ENCODE measurements at places on chromosomes 3 and 15.

- DNase-seq, result no peak
These were observed 407.2 kb upstream of the LMCD1 start for GRCh38 chr3:8094415-8094814.

- DNase-seq, result no peak
These were observed 398.9 kb upstream of the THBS1 start for GRCh38 chr15:39181940-39182339.

GRCh38 chr3:148631124-148631903 lies 66.4 kb upstream of the AGTR1 start:
- DNase-seq, result no peak

GRCh38 chr15:60858511-60859070 lies 370.5 kb downstream of the RORA start:
- no peak for DNase-seq

DNA sequence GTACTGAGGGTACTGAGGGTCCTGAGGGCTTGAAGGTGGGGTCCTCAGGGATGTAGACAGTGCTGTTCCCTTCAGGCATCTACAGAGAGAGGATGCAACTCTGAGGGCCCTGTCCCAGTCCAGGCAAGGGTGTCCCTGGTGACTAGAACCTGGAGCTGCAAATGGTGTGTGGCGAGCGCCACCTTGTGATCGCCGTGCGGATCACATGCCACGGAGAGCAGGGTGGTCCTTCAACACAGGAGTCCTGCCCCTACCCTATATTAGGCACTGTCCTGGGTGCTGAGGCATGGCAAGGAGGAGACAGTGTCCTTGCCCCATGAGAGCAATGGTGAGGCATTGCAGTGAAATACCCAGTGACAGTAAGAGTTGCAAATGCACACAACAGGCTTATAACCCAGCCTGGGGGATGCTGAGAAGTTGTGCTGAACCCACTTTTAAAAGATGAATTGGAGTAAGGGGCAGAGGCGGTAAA lies 23.6 kb downstream of the RHCG start:
- no peak for DNase-seq

GRCh38 chr3:184937611-184938010 lies 125.6 kb downstream of the VPS8 start:
- no peak for DNase-seq

GRCh38 chr3:114939920-114940319 lies 207.2 kb downstream of the ZBTB20 start:
- no peak for DNase-seq

DNA sequence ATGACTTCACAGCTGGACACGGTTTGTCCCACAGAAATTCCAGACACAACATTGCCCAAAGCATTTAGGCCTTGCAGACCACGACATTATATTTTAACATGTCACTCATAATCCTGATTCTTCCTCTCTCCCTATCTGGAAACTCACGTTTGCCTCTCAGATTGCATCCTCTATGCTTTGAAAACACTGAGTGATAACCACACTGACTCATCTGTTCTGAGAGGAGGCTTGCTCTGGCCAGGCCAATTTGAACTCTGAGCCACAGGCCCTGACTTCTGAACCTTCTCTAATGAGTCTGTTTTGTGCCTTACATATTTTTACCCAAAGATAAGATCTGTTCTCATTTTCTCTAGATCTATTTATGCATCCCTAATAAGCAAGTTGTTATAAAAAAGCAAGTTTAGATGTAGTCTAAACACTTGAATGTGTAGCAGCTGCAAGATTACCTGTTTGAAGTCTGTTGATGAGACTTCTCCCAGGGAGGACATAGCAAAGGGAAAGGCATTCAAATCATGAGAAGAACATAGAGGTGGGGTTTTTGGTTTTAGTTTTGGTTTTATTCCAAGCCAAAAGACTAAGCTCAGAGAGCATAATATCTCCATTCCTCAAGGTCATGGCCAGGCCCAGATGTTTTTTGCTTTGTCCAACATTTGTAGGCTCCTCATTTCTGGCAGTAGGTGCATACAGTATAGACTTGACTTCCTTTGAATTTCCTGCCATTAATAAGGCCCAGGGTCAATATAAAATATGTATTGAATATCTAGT lies 234.4 kb upstream of the LRTM1 start:
- DNase-seq, result no peak

DNA sequence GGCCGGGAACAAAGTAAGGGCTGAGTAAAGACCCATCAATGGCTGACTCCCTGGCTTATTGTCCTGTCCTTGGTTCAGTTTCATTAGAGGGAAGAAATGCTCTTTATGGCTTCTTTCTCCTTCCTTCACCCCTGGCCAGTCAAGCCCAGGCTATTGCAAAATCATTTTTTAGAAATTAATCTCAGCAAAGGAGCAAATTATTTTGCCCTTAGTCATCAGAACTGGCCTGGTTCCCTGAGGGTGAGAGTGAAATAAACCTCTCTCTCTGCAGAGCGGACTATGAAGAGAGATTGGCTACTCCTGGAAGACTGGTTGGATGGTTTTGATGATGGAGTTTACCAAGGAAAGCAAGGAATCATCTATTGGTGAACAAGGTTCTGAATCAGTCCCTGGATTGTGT lies 52.7 kb upstream of the OXTR start:
- DNase-seq, result no peak

GRCh38 chr3:172673210-172673679 lies 37.6 kb downstream of the NCEH1 start:
- DNase-seq, result no peak

GRCh38 chr3:194539498-194539897 lies 52.7 kb upstream of the ATP13A3 start:
- no peak for DNase-seq

DNA sequence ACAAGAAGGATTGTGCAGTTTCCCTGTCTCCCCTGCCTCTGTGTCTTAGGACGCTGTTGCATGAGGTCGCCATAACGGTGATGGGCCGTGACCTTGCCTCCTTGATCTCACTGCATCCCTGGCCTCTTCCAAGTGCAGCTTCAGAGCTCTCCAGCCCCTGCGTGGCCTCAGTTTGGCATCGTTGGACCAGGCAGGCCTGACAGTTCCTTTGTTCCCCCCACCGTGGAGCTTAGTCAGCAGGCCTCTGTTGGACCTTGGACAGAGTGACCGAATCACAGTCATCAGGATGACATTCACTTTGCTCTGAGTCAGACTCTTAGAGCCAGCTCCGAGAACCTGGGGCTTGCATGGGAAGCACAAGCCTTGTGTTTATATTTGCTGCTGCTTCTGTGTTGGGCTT lies 139.4 kb downstream of the OPA1 start:
- DNase-seq, result no peak

GRCh38 chr3:28173836-28174235 lies 67.6 kb upstream of the CMC1 start:
- DNase-seq, result no peak

DNA sequence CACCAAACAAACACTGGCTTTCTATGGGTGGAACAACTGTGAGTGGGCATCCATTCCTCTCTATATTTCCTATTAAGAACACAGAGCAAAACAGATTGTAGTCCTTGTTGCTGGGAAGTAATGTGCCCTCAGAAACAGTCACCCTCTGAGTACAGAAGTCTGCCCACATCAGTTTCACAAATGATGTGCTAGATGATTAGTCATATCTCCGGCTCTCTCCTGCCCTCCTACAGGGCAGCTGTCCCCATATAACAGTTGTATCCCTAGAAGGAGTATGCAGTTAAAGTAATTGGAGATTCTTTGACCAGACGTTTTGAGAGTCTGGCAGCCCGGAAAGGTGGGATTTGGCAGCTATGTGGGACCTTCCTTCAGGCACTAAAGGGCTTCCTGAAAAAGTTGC lies 159.9 kb downstream of the APBA2 start:
- DNase-seq, result no peak

- no peak for DNase-seq
These were observed 2.5 kb downstream of the DNAJB8 start for GRCh38 chr3:128464188-128464587.

DNA sequence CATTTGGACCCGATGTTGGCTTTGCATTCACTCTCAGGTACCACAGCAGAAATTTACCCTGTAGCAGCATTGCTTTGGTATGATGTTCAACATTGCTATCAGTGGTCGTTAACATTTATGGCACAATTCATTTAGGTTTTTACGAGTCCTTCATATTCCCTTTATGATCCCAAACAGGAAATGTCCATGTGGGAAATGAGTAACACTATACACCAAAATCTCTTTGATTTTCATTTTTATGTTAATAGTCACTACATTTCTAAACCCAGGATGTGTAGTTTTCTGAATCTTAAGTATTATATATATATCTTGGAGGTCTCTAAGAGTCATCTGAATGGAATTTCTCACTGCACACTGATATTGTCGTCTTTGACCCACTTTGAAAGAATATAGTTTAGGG lies 78.5 kb upstream of the RBMS3 start:
- DNase-seq, result no peak

Measured in tibial artery (tissue), 4 donors.